ENCODE measurements at places on chromosomes 16 and 17. TPM values are rescaled to one million over a fixed set of nuclear protein-coding genes. Genes with fewer than 3 reads are reported as not detected.
A peak's percentile ranks its signal among the peaks of the same experiment; 100 is the strongest.

CDYL2 gene
- 8.8 TPM for total RNA-seq

CLEC10A gene
- total RNA-seq: 18.8 TPM

- no peak for DNase-seq
Observed at GRCh38 chr17:67707442-67707841, 10.3 kb upstream of the NOL11 start.

- DNase-seq: no peak
Observed at GRCh38 chr17:19492141-19492540, 41.5 kb upstream of the SLC47A1 start.

- DNase-seq: no peak
Observed at GRCh38 chr17:45785480-45786193, 1.5 kb downstream of the CRHR1 start.

GRCh38 chr17:16286009-16286946 is 67.0 kb downstream of the CENPV start:
- peak; percentile 42 for DNase-seq

- no peak for DNase-seq
Observed at GRCh38 chr17:67203818-67204217, 41.2 kb downstream of the HELZ start.

GRCh38 chr16:55102077-55102476 is 171.4 kb downstream of the IRX5 start:
- DNase-seq: no peak

DNA sequence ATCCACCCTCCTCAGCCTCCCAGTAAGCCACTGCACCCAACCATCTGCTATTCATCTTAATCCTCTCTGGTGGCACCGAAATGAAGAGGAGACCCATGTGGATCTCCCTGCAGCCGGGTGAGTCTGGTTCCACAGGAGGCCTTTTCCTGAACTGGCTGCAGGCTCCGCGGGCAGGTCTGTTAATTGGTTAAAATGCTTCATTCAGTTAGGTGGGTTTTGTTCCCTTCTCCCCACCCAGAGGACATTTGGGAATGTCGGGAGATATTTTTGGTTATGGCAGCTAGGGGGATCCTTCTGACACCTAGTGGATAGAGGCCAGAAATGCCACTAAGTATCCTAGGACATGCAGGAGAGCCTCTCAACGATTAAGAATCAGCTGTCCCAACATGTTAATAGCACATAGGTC is 16.7 kb downstream of the C16orf54 start:
- DNase-seq: no peak

DNA sequence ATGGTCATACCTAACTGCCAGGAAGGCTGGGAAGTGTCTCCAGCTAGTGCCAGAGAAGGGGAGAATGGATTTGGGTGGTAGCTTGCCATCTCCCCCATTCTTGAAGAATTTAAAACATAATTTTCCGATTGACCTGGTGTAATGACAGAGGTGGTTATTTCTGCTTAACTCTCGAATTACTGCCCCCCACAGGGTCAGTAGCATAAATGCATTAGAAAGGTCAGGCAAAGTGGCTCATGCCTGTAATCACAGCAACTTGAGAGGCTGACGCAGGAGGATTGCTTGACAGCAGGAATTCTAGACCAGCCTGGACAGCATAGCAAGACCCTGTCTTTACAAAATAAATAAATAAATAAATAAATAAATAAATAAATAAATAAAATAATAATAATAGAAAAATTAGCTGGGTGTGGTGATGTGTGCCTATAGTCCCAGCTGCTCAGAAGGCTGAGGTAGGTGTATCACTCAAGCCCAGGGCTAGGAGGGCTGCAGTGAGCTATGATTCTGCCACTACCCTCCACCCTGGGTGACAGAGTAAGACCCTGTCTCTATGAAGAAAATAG is 27.5 kb downstream of the TMC7 start:
- DNase-seq: no peak

GRCh38 chr16:78235876-78236275 is 136.4 kb downstream of the WWOX start:
- DNase-seq: no peak

TMEM235 gene
- not detected for total RNA-seq

- DNase-seq: no peak
Observed at GRCh38 chr16:8742068-8742467, 55.4 kb downstream of the TMEM186 start.

C16orf54 gene
- 14.2 TPM for total RNA-seq

DNA sequence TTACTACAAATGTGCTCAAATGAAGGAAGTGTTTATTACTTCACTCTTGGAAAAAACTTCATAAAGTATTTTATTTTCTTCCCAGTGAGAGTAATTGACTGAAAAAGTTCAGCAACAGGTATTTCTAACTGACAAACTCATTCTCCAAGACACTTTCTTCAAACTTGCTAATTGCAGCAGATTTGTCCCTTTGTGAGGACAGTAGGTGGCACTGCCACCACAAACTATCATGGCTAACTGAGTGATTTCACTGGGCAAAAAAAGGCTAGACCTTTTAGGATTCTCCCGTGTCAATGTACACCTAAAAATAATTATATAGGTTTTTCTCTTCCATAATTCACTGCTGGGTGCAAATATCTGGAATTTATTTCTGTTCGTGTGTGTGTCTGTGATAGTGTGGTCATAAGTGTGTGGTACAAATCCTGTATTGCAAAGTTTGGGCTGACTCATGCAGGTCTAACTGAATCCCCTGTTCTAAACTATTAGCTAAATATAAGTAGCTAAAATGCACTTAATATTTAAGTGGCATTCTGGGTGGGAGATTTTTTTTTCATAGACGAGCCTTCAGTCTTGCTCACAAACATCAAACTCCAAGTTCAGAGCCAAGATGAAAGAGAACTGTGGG is 3.9 kb downstream of the HS3ST3A1 start:
- no peak for DNase-seq

GRCh38 chr16:351804-352520 is 561 bp downstream of the AXIN1 start:
- no peak for DNase-seq

ACACA gene
- total RNA-seq: 45.2 TPM

LRRC75A gene
- total RNA-seq: 3.0 TPM

DNA sequence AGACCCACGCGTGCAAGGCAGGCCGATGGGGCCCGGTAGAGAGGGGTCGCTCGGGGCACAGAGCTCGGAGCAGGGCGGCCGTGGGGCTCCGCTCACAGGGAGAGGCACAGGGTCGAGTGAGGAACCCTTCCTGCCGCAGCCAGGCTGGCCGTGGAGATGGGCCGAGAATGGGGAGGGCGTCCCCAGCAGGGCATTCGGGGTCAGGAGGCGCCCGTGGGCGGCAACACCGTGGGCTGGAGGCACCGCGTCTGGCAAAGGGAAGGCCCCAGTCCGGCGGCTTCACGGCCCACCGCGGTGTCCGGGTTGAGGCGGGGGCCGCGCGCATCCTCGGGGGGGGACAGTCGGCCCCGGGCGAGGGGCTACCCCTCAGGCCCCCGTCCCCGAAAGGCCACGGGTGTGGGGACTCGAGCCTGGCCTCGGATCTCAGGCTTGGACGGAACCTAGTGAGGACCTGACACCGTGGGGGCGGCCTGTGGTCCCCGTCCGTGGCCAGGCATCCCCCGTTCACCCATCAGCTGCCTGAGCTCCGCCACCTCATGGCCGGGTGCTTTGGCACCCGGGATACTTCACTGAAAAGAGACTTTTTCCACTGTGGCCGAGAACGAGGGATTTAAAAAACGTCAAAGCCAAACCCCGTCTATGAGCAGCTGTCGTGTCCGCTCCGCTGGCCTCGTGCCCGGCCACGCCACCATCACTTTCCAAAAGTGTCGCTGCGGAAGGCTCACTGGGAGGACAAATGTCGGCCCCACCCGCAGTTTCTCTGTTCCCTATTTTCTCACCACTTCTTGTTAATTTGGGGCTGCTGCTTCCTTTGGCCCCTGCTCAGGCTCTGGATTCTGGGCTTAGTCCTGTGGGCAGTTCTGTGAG is 73.6 kb downstream of the METRNL start:
- DNase-seq: no peak

GRCh38 chr17:13222975-13223374 is 205.1 kb upstream of the ELAC2 start:
- no peak for DNase-seq

DNA sequence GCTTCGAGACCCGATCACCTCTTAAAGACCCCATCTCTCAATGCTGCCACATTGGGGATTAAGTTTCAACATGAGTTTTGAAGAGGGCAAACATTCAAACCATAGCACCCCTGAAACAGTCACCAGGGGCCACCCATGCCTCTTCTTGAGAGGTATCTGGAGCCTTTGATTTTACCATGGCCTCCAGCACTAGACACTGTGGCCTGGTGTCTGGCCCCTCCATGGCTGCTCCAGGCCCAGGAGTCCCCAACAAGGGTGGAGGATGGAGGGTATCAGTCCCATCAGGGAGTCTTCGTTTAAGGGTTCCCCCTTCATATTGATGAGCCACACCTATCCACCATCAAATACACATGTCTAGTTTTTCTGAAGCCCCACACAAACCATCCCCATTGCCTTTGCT is 66.5 kb upstream of the CDH5 start:
- DNase-seq: no peak

GRCh38 chr17:37167756-37168155 is 208.0 kb upstream of the C17orf78 start:
- no peak for DNase-seq

MYO1C gene
- total RNA-seq: 367 TPM

DNA sequence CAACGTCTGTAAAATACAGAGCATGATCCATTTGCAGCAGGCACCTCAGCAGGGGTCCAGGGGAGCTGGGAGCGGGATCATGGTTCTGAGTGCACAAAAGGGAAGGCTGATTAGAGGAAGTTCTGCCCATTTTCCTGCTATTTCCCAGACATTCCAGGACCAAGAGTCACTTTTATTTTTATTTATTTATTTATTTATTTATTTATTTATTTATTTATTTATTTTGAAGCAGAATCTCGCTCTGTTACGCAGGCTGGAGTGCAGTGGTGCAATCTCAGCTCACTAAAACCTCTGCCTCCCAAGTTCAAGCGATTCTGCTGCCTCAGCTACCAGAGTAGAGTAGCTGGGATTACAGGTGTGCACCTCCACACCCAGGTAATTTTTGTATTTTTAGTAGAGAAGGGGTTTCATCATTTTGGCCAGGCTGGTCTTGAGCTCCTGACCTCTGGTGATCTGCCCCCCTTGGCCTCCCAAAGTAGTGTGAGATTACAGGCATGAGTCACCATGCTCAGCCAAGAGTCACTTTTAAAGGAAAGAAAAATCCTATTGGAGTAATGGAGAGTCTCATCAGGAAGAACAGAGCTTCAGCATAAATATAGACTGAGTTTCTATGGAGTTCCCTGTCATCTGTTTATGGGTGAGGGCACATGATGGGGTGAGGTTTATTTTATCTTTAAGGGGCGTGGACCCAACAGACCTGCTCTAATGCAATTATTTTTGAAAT is 355.2 kb downstream of the HAPSTR1 start:
- DNase-seq: no peak

DNA sequence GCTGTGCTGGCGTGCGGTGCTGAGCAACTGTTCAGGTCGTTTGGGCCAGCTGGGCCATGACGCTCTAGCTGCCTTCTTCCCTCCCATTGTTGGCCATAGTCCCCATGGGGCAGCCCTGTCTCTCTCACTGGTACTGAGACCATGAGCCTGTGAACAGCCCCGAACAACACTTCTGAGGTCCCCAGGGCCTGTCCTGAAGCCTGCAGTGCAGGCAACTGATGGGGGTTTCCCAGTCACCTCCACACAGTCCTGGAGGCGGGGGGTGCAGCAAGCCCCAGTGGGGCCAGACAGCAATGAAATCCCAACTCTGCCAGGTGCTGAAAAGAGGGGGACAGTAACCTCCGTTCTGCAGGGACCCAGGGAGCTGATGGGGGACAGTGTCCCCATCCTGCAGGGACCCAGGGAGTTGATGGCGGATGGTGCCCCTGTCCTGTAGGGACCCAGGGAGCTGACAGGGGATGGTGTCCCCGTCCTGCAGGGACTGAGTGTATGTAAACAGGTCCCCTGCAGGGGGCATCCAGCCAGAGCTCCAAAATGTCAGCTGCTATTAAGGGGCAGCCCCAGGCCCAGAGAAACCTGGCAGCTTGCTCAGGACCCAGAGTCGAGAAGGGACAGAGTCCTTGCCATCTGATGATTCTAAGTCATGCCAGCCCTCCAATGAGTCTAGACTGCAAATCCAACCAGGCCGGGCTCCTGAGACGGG is 30.4 kb downstream of the ENGASE start:
- DNase-seq: no peak

DNA sequence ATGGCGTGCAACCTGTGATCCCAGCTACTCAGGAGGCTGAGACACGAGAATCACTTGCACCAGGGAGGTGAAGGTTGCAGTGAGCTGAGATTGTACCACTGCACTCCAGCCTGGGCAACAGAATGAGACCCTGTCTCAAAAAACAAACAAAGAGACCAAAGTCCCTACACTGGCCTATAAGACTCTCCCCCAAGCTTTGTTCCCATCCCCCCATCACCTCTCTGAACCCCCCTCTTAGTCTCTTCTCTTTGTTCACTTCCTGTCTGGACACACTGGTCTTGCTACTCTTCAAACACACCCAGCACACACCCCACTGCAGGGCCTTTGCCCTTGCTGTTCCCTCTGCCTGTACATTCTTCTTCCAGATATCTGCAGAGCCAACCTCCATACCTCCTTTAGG is 7.8 kb upstream of the SCNN1B start:
- no peak for DNase-seq
